Activated CD4-positive, alpha-beta T cell treated with anti-CD3 and anti-CD28 coated beads, Interleukin-2, amount 50 U/mL, for 48 hours (primary cell): ENCODE measurements at places on chromosomes 7 and 10.

GRCh38 chr10:22710139-22710745 lies 4.1 kb downstream of the PIP4K2A start:
- DNase-seq: no peak

GRCh38 chr10:124655191-124656112 lies 88.7 kb downstream of the FAM53B start:
- no peak for DNase-seq

DNA sequence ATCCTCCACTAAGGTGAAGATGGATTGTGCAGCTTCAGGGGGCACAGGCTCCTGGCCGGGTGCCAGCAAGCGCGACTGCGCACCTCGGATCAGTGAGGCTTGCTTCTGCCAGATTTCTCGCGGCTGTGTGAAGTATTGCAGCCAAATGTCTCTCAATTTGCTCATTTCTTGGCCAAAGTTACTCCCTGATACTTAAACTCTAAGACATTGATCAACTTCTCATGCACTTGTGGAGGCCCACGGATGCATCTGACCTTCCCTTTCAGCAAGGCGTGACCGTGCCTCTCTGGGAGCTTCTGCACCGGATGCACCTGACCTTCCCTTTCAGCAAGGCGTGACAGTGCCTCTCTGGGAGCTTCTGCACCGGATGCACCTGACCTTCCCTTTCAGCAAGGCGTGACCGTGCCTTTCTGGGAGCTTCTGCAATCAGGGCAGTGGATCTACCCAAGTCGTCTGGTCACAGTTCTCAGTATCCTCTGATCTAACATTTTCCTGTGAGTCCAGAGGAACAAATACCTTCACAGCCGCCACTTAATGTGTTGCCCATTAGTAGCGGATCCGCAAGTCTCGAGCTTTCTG lies 248.3 kb downstream of the ADARB2 start:
- DNase-seq: no peak

DNA sequence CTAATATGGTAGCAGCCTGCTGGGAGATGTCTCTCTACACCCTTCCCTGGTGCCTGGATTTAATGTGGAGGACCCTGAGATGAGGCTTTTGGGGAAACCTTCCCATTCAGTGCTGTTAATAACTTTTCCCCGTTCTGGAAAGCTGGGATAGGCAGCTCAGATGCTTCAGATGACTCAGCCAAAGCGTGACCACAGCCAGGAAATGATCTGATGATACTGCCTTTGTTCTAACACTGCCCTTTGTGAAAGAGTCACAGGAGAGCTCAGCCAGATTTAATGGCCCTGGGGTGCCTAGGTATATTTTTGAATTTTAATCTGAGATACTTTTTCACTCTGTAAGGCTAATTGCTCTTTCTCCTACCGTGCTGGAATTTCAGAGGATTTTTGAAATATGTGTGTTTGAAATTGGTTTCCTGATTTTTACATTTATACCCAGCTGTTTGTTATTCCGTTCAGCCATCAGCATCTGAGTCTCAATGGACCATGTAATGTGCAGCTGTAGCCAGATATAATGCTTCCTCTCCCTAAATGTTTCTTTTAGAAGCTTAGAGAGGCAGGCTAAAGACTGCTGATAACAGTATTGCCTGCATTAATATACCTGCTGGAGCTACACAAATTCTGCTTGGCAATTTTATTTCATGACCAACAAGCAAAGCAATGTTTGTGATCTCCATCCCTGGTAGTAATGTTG lies 17.8 kb downstream of the CELF2 start:
- no peak for DNase-seq

DNA sequence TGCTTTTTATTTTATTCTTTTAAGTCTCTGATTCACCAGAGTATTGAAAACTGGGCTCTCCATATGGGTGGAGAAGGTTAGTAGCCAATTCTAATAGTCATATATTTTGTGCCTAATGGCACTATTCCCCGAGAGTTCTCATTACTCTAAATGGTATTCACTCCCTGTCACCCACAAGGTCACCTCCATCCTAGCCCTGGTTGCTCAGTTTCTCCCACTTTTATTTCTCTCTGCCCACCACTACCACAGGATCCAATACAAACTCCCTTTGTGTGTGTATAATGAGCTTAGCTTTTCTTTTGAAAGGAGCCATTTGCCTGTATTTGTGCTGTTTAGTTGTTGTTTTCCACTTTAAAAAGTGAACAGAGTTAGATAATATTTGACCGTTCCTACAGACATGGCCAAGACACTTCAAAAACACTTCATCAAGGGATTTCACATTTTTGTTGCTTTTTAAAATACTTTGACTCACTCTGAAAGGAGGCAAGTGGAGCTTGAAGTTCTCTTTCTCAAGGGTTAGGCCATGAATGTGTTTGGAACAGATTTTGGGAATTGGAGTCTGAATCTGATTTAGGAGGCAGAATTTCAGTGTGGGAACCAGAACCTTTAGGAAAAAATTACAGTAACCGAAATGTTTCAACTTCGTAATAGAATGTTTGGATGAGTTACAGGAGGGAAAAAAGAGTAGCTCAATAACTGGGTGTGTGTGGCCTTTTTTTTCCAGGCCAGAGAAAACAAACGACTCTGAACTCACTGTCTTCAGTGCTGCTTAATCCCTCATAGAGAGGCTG lies 321.3 kb downstream of the BICC1 start:
- no peak for DNase-seq

- DNase-seq: no peak
These were observed 96.5 kb downstream of the KAT6B start for GRCh38 chr10:74922921-74923320.

DNA sequence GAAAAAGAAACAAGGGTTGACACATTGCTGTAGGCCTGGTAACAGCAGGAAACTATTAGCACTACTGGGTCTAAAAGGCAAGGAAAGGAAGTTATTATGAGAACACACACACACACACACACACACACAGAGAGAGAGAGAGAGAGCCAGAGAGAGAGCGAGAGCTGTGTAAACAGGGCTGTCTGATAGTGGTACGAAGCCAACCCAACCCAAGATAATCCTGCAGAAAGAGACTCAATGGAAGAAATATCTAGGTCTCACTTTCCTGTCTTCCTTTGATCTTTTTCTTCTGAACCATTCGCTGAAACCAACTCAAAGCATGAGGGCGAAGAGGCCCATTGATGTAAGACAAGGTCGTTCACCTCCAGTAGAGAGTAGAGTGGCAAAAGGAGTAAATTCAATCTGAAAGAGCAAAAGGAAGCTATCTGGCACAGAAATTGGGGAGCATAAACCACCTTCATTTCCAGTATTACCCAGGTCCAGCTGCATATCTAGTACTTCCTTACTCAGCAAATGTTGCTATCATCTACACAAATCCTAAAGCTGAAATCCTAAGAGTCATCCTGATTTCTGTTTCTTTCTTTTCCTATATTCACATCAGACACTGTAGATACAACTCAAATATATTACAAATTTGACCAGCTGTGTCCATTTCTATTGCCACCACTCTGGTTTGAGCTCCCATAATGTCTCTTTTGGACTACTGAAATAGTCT lies 110.2 kb downstream of the TMEM26 start:
- DNase-seq: no peak

GRCh38 chr10:129332476-129332875 lies 134.6 kb upstream of the MGMT start:
- DNase-seq: peak; percentile 9

- no peak for DNase-seq
These were observed 31.9 kb downstream of the RSBN1L start for GRCh38 chr7:77727936-77728701.

DNA sequence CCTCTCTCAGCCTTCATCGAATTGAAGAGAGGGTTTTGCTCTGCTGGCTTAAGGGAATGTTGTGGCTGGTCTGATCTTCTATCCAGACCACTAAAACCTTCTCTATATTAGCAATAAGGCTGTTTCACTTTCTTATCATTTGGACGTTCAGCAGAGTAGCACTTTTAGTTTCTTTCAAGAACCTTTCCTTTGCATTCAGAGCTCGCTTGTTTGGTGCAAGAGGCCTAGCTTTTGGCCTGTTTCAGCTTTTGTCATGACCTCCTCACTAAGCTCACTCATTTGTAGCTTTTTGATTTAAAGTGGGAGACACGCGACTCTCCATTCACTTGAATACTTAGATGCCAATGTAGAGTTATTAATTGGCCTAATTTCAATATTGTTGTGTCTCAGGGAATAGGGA lies 3.9 kb downstream of the MPP7 start:
- no peak for DNase-seq

DNA sequence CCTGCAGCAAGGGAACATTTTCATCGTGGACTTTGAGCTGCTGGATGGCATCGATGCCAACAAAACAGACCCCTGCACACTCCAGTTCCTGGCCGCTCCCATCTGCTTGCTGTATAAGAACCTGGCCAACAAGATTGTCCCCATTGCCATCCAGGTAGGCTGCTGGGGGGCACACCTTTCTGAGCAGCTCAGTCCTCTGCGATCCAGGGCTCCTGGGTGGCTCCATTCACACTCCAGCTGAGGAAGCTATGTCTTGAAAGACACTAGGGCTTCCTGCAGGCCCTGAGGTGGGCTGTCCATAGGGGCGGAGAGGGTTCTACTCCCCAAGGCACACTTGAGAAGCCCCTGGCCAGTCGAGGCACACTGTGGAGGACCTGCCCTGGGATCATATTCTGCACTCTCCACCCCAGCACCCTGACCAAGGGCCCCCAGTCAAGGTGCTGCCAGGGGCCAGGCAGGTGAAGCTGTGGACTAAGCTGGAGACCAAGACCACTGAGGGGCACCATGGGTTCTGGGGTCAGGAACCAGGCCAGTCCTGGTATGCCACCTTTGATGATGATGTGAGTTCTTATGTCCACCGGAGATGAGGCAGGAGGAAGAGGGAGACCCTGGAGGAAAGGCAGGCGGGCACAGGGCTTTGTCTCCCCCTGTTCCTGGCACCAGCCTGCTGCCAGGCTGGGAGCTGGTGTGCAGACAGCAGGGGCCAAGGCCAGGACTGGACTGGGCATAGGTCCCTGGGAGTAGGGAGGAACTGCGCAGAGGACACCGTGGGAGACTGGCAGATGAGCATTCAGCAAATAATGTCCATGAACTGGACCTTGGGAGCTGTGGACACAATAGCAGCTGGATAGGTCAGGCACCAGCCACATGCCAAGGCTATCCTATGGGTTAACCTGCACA lies 54.8 kb downstream of the ALOX5 start:
- DNase-seq: no peak

GRCh38 chr7:68776326-68776725 lies 821.9 kb upstream of the AUTS2 start:
- DNase-seq: no peak
